ENCODE measurements at places on chromosomes 12 and 14.

DNA sequence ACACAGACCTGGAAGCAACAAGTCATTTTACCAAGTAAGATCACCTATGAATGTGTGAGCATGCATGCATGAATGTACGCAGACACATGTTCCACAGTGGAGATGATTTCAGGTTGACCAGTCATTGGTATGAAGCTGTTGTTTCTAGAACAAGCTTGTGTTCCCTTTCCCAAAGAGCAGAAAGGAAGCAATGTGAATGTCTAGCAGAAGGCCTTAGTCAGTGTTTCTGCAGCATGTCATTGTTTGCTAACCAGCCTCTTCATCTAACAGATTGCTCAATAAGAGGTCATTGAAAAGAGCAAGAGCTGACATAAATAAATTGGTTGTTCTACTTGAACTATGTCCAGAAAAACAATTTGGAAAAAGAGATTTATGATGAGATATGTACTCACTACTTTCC is 191.4 kb downstream of the PLCZ1 start:
- no peak for DNase-seq

DNA sequence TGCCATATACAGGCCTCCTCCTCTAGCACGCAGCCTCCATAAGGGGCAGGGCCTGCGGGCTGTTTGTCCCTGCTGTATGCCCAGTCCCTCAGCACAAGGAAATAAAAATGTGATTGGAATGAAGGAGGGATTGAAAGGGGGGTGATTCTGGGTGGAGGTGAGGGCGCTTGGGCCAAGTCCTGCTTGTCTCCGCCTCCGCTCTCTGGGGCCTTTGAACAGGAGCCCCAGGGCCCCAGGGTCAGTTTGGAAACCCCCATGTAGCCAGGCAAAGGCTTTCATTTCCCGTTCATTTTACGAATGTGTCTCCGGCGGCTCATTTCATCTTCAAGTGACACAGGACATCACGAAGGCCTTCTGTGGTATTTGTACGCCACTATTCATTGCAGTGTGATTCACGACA is 4.5 kb upstream of the CACNA2D4 start:
- no peak for DNase-seq

- peak; percentile 5 for DNase-seq
Observed at GRCh38 chr14:100786131-100786530, 39.8 kb upstream of the MEG3 start.

- DNase-seq, result no peak
Observed at GRCh38 chr14:90577661-90578282, 180.9 kb downstream of the CALM1 start.

GRCh38 chr12:98123021-98123461 is 392.3 kb upstream of the TMPO start:
- DNase-seq, result no peak

DNA sequence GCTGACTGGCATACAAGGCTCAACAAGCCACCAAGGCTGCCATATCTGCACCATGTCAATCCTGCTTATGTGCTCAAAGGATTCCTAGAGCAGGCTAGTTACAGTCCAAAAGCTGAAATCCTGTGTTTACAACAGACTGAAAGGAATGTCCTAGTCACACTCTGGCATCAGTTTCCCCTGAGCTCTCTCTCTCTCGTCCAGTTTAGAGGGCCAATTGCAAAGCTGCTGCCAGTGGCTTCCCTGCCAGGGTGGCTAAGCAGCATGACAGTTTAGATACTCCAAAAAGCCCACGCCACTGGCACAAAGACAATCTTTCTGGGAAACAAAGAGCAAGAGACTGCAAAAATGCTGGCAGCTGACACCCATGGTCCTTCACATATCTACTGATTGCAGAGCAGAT is 392.1 kb downstream of the RPS29 start:
- no peak for DNase-seq

GRCh38 chr14:61636779-61637178 is 58.5 kb upstream of the HIF1A start:
- no peak for DNase-seq

- no peak for DNase-seq
Observed at GRCh38 chr14:25231004-25231403, 181.1 kb upstream of the STXBP6 start.

GRCh38 chr12:26750531-26751175 is 82.3 kb downstream of the ITPR2 start:
- DNase-seq, result no peak

- DNase-seq, result no peak
Observed at GRCh38 chr12:464484-465267, 4.9 kb downstream of the B4GALNT3 start.

DNA sequence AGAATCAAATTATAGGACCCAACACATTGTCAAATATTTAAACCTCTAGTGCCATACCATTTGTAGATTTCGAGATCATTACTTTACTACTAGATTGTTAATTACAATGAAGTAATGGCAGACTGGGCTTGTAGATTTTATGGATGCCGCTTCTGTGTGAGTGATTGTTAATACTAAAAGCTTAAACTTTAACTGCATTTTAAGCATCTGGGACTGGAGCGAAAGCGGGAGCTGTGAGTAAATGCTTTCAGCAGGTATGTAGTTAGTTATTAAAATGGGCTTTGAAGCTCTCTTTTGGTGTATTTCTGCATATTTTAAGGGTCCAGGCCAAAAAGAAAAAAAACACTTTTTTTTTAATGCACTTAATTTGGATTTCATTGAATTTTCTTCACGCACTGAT is 519.3 kb downstream of the MED13L start:
- no peak for DNase-seq

DNA sequence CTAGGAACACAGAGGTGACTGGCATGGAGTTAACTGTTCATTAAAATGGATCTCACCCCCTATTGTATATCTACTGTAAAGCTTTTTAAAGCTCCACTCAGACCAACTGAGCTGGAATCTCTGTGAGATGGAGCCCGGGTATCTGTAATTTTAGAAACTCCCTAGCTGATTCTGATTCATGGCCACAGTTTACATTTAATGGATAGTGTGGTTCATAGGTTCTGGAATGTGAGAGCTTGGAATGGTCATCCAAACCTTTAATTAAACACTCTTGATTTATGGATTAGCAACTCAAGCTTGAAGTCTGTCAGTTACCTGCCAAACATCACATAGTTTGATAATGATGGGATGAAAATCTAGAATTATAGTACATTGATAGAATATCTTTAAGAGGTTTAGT is 183.8 kb downstream of the SLC25A21 start:
- no peak for DNase-seq

- no peak for DNase-seq
Observed at GRCh38 chr12:68378872-68379606, 46.9 kb upstream of the MDM1 start.

DNA sequence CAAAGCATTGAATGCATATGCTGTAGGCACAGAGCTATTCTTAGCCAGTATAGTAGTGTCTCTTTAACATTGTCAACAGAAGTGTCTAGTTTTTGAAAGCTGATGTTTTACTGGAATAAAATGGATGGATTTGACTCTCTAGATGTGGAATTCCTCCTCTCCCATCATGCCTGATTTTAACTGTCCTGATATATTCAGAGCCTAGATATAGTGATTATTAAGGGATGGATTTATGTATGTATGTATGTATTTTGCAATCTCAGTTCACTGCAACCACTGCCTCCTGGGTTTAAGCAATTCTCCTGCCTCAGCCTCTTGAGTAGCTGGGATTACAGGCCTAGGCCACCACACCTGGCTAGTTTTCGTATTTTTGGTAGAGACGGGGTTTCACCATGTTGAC is 144.8 kb upstream of the NAV3 start:
- DNase-seq, result no peak

- no peak for DNase-seq
Observed at GRCh38 chr12:124551268-124552144, 15.9 kb downstream of the NCOR2 start.

DNA sequence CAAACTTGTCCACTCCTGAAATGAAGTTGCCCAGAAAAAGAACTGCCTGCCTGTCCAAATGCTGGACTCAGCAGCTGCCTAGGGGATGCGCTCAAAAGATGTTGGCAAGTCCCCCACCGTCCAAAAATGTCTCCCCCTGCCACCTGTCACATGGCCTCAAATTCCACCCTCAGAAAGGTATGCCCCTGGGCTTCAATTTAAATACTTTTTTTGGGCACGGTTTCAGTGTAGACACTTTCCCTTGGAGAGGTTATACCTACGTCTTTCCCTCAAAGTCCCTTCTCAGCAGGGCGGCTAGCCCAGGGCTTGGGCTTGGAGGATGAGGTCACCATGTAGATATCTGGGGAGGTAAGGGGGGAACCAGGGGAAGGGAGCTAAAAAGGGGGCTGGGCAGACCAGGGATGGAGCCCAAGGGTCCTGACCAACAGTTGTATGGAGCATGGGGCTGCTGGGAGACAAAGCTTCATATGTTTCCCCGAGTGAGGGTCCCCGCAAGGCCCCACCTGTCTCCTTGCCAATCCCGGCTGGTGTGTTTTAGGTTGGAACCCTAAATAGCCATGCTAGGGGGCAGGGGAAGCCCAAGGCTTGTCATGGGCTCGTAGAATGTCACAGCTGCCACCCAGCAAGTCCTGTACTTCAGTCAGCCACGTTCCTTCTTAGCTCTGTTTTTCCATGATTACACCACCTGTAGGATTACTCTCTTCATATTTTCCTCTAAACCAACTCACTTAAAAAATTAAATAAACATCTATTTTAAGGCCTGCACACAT is 131.2 kb upstream of the TBX3 start:
- no peak for DNase-seq

DNA sequence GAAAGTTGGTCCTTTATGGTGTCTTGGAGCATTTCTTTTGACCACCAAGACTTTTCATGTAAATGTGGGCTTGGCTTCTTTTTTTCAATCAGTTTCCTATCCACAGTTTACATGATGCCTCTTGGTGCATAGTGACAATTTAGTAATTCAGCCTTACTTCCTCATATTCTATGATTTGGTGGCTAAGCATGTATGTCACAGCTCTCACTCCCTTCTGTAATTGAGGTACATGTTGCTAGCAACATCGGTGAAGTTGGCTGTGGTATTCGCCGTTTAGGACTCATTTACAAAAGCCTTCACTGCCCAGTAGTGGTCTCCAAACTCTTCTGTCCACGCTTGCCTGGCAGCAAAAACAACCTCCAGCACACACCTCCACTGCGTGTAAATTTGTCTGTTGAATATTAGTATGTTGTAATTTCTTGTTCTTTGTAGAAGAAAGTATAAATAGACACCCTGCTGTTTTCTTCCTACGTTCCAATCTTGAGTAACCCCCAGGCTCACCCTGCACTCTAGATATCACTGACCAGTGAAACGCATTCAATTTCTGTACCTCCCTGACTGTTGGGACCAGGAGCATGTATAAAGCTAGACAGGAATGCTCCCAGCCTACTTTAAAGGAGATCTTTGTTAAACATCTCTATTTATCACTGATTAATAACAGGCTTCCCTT is 90.4 kb downstream of the PPP2R5C start:
- no peak for DNase-seq

GRCh38 chr12:109115758-109116610 is at the start of gene ACACB:
Gene ACACB (plus strand): TSS chr12:109116587. CDS start chr12:109139406, 22,819 bp downstream.
- DNase-seq, result peak; percentile 33

- DNase-seq, result no peak
Observed at GRCh38 chr14:101588286-101588975, 27.1 kb downstream of the DIO3 start.

GRCh38 chr14:100667656-100668055 is 59.0 kb upstream of the DLK1 start:
- no peak for DNase-seq

DNA sequence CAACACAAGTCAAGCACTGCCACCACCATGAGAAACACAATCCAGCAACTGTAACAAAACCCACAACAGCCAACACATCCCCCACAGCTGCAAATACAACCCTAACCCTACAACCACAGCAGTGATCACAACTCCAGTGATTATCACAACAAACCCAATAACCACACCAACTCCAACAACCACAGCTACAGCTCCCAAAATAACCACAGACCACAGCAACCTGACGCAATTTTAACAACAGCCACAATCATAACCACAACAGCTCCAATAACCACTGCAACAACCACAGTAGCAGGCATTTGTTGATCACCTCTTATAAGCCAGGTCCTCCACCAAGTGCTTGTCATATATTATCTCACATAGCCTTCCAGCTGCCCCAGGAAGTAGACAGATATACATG is 42.2 kb upstream of the FAM181A start:
- no peak for DNase-seq

Data from BE2C (cell line).